ENCODE measurements at places on chromosomes 13 and 19.

DNA sequence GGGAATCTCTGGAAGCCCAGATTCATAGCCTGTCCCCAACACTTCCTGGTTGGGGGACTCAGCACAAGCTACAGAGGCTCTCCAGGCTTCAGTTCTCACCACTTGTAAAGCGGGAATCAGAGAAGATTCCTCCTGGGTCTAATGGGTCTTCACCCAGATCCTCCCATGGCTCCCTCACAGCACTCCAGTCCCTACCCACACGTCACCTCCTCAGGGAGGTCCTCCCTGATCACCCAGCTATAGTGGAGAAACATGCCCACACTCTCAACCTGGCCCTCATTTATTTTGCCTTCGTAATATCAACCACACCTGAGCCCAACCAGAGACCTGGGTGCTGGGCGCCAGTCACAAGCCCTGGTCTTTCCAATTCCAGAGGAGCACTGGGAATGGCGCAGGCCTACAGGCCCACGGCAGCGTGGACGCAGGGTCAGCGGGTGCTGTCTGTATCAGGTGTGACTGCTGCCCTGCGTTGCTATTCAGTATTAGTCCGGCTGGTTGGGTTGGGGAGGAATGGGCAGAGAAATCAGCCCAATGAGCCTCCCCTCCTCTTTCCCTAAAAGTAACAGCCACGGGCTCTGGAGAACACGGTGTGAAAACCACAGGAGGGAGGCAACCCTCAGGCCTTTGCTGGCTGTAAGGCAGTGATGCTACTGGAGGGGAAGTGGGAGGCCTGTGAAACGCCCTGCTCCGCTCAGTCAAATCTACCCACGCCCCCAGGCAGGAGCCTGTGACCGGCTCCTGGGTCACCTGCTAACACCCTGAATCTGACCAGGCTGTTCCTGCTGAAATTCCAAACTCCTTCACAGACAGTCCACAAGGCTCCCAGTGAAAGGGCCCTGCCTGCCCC, 5.2 kb downstream of the AKT2 start:
- DNase-seq = no peak

DNA sequence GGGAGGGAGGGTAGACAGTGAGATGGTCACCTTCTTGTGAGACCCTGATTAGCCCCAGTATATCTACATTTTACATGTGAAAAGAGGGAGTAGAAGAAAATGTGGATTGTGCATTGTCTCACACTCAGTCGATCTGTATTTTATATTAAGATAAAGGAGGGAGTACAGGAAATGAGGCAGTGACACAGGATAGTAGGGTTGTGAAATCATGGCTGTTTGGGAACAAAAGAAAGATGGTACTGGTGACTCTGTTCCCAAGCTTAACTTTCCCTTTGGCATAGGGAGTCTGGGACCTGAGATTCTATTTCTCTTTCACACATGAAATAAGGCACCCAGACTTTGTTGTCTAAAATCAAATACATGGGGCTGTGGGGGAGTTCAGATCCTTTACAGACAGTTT, 194.7 kb downstream of the ABCC4 start:
- DNase-seq = no peak

- DNase-seq = no peak
Observed at GRCh38 chr19:4453232-4454179, 4.1 kb downstream of the UBXN6 start.

DNA sequence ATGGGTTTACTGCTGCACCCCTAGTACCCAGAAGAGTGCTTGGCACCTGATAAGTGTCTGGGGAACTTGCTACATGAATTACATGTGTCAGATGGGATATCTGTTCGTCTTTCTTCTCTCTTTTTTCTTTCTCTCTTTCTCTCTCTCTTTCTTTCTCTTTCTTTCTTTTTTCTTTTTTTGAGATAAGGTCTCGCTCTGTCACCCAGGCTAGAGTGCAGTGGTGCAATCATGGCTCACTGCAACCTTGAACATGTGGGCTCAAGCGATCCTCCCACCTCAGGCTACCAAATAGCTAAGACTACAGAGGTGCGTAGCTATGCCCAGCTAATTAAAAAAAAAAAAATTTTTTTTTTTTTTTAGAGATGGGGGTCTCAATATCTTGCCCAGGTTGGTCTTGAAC, 6.1 kb downstream of the CADM4 start:
- DNase-seq = no peak

- DNase-seq = peak; percentile 15
Observed at GRCh38 chr13:22298530-22298929, 627.7 kb downstream of the FGF9 start.

GRCh38 chr13:99500839-99501183, 461 bp upstream of the TM9SF2 start:
- no peak for DNase-seq

DNA sequence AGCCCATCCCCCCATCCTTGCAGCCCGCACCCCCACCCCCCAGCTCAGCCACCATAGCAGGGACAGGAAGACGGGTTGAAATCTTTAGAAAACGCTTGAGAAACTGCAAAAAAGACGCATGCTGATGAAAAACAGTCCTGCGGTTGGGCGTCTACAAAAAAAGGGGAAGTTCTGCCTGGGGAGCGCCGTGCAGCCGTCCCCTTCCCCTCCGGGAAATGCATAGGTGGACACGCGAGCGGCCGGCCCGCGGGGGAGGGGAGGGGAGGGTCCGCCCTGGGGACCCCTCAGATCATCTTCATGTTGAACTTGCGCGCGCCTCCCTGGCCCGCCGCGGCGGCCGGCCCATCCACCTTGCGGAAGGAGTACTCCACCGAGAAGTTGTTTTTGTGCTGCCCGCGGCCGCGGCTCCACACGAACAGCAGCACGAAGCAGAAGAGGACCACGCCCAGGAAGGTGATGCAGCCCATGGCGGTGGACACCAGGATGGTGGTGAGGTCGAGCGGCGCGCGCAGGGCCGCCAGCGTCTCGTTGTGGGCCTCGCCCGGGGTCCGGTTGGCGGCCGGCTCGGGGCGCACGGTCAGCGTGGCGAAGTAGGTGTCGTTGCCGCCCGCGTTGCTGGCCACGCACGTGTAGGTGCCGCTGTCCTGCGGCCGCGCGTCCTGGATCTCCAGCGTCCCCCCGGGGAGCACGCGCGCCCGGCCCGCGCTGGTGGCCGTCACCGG, 7.9 kb upstream of the PEAK3 start:
- DNase-seq = peak; percentile 63

- DNase-seq = peak; percentile 85
Observed at GRCh38 chr13:51453207-51453958, 547 bp upstream of the INTS6 start.

DNA sequence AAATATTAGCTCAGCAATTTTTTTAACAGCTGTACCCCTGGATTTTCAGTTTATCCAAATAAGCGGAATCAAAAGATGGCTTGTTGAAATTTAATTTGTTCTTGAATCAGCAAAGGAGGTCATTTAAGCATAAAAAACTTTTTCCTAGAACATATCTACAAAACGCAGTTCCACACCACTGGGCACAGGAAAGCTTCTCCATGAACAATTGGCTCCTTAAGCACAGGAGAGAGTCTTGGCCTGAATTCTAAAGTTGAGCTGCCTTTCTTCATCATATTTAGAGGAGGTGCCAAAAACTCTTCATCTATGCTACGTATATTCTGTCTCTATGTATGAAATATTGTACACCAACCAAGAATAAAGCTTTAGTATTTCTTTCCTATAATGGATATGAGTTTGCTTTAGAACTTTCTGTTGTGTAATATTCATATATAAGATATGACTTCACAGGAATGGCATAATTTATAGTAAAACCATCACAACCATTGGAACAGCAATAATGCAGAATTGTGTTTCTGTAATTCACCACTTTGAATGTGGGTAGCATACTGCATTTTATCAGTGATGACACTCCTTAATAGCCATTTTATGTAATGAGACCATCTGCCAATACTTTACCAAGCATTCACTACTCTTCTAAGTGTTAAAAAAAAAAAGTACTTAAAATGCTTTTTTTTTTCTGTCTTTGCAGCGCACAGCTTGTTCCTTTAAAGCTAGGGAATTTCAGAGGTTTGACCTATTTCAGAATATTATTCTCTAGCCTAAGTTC, 263.7 kb downstream of the SLITRK6 start:
- no peak for DNase-seq

DNA sequence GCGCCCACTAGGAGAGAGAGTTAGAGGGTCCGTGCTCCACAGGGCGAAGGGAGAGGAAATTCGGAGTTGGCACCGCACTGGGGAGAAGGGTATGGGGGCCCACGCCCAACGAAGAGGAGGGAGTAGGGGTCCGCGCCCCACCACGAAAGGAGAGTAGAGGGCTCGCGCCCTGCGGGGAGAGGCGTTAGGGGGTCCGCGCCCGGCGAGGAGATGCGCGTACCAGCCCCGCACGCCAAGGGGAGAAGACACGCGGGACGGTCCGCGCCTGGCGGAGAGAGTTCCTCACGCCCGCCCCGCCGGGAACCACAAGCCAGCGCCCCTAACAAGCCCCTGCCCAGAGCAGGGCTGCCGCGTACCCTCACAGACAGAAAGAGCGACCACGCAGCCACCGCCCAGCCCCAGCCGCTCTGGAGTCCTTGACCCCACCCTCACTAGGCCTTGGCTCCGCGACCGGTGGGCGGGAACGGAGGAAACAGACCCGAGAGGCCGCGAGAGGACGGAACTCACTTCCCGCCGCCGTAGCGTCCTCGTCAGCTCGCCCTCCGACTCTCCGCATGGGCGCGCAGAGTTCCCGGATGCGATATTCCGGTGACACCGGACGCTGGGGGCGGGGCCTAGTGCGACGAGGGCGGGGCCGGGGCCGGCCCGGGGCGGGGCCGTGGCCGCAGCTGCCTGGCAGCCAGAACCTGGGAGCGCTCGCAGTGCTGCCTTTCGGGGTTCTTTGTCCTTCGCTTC, 20.0 kb upstream of the ZSCAN18 start:
- DNase-seq = no peak

DNA sequence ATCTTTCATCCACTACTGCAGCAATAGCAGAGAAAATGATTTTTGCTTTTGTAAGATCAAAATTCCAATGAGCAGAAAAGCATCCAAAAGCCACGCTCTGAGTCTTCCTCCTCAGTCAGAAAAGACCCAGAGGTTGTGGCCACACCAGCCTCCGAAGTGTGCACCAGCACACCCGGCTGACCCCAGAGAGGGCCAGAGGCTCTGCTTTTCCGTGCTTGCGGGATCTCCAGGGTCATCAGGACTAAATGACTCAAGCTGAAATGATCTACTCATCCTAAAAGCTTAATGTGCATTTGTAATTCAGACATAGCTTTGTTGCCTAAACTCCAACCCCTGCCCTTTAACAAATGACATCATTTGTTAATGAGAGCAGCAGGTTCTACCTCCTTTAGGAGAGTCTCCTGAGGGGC, 16.5 kb downstream of the RXFP2 start:
- DNase-seq = no peak

- no peak for DNase-seq
Observed at GRCh38 chr13:27442797-27443196, 7.6 kb downstream of the MTIF3 start.

DNA sequence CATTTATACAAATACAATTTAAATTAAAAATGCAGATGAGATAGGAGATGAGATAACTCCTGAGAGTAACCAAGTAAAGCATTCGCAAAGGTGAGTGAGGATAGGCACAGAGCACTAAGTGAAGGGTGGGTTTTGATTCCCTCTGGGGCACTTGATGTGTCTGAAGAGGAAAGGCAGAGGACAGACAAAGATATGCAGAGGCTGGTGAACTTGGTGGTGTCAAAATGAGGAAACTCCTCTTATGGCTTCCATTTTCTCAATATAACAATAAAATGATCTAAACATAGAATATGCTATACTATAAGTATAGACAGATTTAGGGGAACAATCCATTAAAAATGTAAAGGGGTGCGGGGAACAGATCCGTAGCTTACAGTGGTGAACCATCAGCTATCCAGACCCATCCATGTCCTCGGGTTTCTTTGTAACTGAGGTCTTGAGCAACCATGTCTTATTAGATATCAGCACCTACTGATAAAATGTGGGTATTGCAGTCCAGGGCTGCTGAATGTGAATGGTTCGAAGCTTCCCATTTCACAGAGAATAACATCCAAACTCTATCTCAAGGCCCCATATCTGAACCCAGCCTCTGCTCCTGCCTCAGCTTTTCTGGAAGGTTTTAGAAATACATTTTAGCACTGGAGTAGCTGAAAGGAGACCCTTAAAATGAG, 73.9 kb upstream of the SLC10A2 start:
- no peak for DNase-seq

GRCh38 chr13:66994517-66995202, 235.5 kb downstream of the PCDH9 start:
- no peak for DNase-seq

DNA sequence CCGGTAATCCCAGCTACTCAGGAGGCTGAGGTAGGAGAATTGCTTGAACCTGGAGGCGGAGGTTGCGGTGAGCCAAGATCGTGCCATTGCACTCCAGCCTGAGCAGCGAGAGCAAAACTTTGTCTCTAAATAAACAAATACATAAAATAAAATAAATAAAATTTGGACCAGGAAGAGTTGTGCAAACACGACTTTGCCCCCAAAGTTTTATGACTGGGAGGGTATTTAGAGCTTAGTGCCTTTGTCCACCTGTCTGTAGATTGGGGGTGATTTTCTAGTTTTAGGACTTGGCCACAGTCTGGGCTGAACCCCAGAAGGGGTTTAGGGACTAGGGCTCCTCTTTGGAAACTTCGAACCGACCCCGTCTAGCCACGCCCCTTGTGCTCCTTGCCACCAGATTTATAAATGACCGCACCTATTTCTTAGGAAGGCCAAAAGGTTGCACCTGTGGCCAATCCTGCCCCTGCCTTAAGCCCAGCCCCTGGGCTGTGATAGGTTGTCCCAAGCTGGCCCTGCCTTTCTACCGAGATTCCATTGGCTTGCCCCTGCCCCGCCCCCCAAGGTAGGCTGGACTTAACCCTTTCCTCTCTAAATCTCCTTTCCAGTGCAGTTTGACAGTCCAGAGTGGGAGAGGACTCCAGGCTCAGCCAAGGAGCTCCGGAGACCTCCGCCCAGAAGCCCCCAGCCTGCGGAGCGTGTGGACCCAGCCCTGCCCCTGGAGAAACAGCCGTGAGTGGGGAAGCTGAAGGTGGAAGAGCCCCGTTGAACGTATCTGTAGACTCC, 5.3 kb downstream of the SHD start:
- DNase-seq = no peak

- no peak for DNase-seq
Observed at GRCh38 chr13:96090240-96091101, 564 bp downstream of the HS6ST3 start.

GRCh38 chr13:49225223-49226042, 5.3 kb downstream of the MLNR start:
- DNase-seq = no peak

GRCh38 chr13:100244431-100244830, 155.5 kb downstream of the PCCA start:
- no peak for DNase-seq

GRCh38 chr19:49104229-49104864, 9.8 kb upstream of the LIN7B start:
- no peak for DNase-seq

GRCh38 chr13:75647126-75647784, 11.1 kb downstream of the LMO7 start:
- no peak for DNase-seq

- no peak for DNase-seq
Observed at GRCh38 chr13:94656176-94656575, 54.5 kb downstream of the GPR180 start.

DNA sequence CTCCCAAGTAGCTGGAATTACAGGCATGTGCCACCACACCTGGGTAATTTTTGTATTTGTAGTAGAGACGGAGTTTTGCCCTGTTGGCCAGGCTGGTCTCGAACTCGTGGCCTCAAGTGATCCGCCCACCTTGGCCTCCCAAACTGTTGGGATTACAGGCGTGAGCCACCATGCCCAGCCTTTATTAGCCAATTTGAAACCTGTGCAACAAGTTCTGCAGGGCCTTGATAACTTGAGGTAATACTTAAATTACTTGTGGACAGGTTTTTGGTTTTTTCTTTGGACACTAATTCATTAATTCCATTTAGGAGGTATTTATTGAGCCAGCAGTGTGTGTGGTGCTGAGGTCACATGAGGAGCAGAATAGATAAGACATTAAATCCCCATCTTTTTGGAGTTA, 39.5 kb downstream of the ARHGAP35 start:
- DNase-seq = no peak
